NCI-H1105 treated with DMSO at 0.1 percent for 48 hours (cell line): ENCODE measurements at places on chromosomes 2 and 18.
A peak's percentile ranks its signal among the peaks of the same experiment; 100 is the strongest.

DNA sequence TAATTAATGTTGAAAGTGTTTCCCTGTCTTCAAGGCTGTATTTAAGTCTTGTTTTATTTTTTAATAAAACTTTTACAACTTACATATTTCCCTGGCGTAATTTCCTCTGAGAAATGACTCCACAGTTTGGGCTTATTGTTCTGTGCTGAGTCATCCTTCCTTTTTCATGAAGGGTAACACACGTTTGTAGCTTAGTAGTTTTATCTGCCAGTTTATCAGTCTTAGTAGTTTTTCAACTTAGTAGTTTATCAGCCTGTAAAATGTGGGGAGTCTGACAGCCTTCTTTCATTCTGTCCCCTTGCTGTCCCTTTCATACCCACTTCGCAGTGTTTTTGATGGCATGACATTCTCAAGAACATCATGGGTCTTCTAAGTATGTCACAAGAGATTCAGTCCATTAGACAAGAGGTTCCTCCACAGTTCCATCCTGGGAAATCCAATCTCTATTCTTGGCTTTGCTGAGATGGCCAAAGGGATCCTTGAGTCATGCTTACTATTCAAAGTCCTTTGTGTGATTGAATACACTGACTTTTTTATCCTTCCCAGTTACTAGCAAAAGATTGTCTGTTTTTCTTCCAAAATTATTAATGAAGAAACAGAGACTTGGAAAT lies 60.0 kb upstream of the SGPP2 start:
- no peak for DNase-seq

DNA sequence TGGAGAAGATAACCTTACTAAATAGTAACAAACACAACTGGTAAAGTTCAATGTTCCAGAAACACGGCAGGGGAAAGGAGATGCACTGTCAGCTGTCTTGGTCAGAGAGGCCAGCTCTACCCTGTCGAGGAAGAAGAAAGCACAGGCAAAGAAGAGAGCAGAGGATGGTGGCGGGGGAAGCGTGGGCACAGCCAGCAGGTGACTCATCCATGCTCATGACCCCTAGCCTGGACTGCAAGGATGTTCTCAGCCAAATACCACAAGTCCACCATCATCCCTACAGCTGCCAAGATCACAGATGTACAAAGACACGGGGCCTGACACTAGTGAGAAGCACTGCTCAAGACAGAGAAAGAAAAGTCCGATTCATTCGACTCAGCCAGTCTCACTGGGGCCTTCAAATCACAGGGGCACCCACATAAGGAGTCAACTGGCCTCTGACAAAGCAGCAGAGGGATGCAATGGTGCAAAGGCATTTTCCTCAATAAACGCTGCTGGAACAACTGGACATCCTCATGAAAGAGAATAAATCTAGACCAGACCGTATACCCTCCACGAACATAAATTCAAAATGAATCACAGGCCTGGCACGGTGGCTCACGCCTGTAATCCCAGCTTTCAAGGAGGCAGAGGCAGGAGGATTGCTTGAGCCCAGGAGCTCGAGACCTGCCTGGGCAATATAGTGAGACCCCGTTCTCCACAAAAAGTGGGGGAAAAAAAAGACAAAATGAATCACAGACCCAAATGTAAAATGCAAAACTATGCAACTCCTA lies 5.6 kb downstream of the DTYMK start:
- no peak for DNase-seq

- no peak for DNase-seq
These were observed 148.2 kb downstream of the RND3 start for GRCh38 chr2:150339282-150339681.

DNA sequence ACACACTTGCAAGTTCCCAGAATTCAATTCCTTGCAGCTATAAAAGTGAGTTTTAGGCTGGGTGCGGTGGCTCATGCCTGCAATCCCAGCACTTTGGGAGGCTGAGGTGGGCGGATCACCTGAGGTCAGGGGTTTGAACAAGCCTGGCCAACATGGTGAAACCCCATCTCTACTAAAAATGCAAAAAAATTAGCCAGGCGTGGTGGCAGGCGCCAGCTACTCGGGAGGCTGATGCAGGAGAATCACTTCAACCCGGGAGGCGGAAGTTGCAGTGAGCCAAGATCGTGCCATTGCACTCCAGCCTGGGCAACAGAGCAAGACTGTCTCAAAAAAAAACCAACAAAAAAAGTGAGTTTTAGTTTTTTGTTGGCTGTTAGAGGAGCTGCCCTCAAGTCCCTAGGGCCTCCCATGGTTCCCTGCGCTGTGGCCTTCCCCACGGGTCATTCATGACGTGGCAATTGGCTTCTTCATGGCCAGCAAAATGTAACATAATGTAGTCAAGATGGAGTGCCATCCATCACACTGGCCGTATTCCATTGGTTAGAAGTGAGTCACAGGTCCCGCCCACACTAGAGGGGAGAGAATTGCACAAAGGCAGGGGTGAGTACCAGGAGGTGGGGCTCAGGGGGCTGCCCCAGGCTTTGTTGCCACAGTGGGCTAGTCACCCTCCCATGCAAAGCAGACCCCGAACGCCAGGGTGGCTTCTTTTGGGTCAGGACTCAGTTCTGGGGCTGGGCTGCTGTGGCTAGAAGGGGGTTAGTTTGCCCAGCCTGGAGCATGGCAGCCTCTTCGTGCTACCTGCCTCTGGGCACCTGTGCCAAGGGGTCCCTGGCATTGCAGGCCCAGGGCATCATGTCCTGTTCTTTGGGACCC lies 37.7 kb upstream of the INHBB start:
- no peak for DNase-seq

DNA sequence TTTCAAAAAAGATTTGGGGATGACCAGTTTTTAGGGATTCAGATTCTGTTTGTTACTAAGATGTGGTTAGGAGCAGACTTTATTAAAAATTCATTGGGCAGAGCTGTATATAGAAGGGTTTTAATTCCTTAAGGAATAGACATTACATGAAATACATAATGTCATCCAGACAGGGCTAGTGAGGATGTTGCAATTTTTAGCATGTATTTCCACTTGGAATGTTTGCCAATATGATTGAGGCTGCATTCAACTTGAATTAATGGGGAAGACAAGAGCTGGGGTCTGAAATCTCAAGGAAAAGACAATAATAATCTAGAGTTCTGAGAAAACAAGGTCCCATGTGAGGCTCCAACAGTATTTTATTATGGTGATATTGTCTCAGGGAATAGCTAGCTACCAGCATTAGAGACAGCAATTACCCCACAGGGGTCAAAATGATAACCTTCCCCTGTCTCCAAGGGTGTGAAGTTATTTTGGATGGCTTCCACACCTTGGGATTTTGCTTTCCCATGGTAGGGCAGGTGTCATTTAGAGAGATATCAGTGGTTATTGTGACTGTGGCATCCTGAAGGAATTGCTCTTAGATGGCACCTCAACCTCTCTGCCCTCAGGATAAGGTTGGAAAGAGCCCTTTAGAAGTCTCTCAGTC lies 60.2 kb downstream of the VSNL1 start:
- no peak for DNase-seq

DNA sequence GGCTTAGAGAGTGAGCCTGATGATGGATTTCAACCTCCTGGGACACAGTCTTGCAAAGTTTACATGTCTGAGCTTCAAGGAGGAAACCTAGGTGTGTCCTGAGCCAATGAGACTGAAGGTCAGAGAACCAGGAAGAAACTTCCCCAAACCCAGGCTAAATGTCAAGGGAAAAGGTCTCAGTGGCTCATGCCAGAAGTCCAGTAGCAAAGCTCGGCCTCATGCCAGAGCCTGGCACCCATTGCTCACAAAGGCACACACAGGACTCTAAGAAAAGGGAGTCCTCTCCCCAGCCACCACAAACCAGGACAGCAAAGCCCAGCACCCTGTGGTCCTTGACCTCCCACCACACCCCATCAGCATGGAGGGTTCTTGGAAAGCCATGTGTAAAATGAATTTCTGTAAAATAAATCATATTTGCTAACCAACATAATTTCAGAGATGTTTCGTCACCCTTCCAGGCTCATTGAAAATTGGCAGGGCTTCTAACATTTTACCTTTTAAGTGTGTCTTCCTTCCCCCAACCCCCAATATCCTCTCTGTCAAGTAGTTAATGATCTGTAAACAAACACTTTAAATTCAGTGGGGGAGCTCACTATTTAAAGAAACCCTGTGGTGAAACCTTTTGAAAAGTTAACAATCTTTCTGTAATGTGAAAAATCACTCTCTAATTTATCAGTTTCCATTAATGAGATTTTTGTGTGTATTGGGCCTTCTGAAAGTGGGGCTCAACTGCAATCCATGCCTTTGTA lies 77.1 kb downstream of the BCL11A start:
- DNase-seq = peak; percentile 72

DNA sequence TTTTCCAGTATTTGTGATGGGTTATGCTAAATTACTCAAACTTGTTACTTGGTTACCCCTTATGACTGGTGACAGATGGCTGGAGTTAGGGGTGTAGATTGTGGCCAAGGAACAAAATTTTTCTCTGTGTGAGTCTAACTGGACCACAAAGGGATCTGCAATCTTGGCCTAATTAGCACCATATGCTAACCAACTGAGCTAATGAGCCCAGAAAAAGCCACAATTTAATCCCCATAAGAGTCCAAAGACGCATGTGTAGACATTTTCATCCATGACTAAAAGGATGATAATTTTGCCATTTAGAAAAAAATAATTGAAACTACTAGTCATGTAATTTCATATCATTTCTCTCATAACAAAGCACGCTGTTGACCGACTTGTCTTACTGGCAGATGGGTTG lies 151.2 kb downstream of the ABCA12 start:
- no peak for DNase-seq

- DNase-seq = no peak
These were observed 156.3 kb upstream of the SLC1A4 start for GRCh38 chr2:64832936-64833335.

DNA sequence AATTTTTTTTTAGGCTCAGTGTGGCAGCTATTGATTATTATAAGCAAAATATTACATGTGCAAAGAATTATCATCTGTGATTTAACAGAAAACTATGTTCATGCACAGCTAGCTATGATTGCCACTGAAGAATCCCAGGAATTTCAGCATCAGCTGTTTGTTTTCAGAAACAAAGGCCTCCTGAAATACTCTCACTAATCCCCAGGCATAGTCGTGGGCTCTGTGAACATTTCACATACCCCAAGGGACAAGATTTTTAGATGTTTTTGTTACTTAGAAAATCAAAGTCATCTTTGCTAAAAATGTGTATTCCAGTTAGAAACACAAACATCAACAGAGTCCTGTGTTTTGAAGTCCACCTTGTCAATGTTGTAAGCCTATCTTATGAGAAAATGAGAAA lies 156.1 kb downstream of the MYO1B start:
- no peak for DNase-seq

- DNase-seq = no peak
These were observed 160.9 kb downstream of the ZEB2 start for GRCh38 chr2:144358979-144359541.

GRCh38 chr2:241870611-241871537 lies 1.3 kb downstream of the RTP5 start:
- DNase-seq = peak; percentile 50

DNA sequence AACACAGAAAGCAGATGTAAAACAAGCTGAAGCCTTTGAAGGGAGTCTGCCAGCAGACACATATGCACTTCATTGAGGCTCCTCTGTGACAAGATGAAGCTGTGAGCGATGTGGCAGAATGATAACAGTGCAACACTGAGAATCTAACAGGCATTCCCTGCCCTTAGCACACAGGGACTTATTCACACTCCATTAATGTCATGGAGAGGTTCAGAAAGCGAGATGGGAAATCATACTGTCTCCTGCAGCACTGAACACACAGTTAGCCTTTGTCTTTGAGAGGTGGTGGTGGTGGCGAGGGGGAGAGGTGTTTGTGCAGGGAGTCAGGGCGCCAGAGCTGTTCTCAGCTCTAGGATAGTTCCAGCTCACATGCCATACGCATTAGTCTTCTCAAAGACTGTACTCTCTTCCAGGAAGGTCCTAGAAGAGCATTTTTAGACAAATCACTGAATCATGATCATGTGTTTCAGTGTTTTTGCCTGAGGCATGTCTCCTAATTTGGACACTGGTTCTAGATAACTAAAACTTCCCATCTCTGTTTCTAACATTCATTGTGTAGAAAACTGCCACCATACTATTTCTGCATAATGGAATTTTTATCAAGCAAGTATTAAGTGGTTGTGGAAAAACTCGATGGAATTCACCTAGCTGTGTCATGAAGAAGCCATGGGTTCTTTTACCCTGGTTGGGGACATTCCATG lies 93.5 kb upstream of the ITGB6 start:
- no peak for DNase-seq

- DNase-seq = no peak
These were observed 367.4 kb upstream of the GULP1 start for GRCh38 chr2:187924293-187924692.
